ENCODE measurements at places on chromosomes 6 and 20.

DNA sequence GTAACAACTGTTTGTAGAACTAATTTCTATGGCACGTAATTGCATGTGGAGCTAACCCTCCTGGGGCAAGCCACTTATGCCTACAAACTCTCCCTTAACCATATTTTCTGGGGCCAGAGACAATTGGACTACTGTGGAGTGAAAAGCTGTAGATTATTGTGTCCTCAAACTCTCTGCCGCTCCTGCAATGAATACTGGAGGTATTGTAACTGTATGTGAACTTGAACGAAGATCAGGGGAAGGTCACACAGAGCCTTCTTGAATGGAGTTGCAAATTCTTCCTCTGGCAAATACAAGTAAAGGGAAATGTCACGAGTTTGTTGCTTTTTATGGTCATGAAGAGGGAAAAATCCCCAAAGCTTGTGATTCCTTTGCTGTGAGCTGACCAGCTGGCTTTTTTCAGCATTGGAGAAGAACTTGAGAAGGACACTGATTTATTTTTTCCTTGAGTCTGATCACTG, 18.2 kb downstream of the AKAP12 start:
- peak; percentile 35 for DNase-seq

DNA sequence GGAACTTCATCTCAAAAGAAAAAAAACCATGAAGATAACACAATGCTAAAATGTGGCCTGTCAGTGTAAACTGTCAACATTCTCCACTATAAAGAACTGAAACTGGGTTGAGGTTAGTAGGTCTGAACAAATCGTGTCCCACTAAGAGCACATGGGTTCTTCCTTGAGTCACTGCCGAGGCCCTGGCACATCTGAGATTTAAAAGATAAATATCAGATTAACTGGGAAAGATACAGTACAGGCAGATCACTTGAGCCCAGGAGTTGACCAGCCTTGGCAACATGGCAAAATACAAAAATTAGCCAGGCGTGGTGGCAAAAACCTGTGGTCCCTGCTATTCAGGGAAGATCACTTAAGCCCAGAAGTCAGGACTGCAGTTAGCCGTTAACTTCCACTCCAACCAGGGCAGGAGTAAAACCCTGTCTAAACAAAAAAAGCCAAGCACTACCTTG, 5.6 kb downstream of the EEF1A1 start:
- DNase-seq: no peak

- no peak for DNase-seq
Observed at GRCh38 chr6:34066218-34066571, 79.7 kb downstream of the GRM4 start.

GRCh38 chr20:44212792-44213191, 2.2 kb upstream of the OSER1 start:
- no peak for DNase-seq

DNA sequence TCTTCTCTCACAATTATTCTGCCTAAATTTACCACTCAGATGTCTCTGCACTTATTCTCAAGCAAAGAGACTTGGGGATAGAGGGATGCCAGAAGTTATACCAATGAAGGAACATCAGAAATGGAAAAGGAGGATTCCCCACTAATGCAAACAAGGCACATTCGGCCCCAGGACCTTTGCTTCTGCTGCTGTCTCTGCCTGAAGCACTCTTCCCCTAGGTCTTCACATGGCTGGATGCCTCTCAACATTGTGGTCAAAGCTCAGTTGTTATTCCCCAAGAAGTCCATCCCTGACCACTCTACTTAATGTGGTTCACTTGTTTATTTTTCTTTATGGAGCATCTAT, 508.7 kb downstream of the DOK5 start:
- no peak for DNase-seq

- DNase-seq: no peak
Observed at GRCh38 chr6:161139304-161139765, 134.5 kb downstream of the AGPAT4 start.

DNA sequence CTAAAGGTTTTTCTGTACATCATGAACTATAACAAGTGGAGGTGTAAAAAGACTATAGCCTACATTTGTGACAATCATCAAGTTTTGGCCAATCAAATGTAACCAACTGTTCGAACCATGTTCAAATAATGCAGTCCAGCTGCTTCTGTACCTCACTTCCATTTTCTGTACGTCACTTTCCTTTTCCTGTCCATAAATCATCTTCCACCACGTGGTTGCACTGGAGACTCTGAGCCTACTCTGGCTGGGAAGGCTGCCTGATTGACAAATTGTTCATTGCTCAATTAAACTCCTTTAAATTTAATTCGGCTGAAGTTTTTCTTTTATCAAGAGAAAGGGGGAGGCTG, 270.4 kb upstream of the JARID2 start:
- no peak for DNase-seq

DNA sequence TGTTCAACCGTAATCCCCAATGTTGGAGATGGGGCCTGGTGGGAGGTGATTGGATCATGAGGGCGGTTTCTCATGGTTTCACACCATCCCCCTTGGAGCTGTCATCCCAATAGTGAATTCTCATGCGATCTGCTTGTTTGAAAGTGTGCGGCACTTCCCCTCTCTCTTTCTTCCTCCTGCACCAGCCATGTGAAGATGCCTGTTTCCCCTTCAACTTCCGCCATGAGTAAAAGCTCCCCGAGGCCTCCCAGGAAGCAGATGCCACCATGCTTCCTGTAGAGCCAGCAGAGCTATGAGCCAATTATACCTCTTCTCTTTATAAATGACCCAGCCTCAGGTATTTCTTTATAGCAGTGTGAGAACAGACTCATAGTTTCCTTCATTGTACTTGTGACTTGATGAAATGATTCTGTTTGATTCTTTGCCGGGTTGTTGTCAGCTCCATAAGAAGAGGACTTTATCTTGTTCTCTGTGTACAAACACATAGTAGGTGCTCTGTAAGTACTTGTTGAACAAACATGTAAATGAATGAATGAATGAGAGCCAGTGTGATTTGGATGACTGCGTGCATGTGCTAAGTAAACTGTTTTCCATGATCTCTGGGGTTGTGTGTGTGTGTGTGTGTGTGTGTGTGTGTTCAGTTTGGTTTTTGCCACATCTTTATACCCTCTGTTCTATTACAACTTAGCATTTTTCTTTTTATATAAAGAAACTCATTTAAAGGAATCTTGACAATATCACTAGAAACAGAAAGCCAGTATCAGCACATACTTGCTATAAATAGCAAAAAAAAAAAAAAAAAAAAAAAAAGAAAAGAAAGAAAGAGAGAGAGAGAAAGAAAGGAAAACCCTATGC, 22.5 kb upstream of the PTGIS start:
- no peak for DNase-seq

- no peak for DNase-seq
Observed at GRCh38 chr6:70421509-70421908, 8.2 kb downstream of the FAM135A start.

GRCh38 chr6:168314021-168314420, 5.6 kb downstream of the DACT2 start:
- no peak for DNase-seq

DNA sequence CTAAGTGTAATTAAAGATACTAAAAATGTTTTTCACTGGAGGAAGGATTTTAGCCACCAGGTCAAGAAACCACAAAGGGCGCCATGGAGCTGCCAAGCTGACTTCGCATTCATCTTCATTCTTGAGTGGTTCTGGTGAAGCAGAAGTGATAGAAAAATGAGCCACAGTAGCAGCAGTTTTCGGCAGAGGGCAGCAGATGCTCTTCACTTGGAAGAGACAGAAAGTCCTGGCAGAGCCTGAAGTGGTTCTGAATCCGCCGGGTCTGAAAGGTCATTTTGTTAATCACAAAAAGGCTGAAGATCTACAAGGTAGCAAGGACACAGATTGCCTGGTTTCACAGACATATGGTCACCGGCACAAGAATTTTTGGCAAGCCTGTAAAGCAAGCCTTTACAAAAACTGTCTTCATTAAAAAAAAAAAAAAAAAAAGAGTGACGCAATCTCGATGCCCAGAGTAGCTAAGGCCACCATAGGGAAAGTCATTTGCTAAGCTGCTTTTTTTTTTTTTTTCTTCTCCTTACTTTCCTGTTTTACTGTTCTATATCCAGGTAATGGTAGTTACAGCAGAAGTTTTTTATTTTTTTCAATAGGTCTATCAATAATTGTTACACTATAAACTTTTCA, 345.1 kb upstream of the AGPAT4 start:
- DNase-seq: peak; percentile 22

- DNase-seq: no peak
Observed at GRCh38 chr20:60984666-60985065, 267.4 kb upstream of the CDH4 start.

DNA sequence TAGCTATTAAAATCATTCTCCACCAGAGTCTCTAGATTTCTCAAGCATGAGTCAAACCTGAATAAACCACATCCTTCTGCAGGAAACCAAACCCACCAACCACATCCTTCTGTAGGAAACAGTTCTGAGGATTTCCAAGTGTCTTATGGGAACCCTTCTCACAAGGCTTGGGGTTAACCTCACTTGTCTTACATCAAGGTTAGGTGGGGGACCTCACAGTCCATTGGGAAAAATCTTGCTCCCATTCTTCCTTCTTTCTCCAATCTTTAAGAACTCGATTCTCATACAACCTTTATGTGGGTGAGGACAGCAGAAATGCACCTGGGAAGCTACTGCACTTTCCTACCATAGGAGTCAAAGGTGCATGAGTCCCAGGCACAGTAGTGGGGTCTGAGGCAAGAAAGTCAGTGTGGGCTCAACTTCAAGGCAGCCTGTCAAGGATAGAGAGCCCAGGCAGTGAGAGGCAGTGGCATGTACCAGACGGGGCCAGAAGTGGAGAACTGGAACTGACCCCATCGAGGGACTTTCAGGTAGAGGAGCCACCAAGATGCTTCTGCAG, 114.5 kb downstream of the SLC22A3 start:
- DNase-seq: peak; percentile 96

DNA sequence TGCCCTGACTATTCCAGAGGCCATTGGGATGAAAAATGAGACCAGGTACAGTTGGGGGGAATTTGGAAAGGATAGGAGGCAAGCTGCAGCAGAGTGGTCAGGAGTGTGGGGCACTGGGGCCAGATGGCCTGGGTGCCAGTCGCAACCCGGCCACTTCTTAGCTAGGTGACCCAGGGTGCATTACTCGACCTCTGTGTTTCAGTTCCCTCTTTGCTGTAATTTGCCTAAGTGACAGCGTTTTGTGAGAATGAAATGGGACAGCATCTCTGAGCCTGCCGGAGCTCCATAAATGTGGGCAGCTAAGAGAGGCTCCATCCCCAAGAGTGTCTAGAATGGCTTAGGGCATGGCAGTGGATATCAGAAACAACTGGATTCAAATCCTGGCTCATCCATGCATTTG, 13.9 kb downstream of the LRFN2 start:
- no peak for DNase-seq

DNA sequence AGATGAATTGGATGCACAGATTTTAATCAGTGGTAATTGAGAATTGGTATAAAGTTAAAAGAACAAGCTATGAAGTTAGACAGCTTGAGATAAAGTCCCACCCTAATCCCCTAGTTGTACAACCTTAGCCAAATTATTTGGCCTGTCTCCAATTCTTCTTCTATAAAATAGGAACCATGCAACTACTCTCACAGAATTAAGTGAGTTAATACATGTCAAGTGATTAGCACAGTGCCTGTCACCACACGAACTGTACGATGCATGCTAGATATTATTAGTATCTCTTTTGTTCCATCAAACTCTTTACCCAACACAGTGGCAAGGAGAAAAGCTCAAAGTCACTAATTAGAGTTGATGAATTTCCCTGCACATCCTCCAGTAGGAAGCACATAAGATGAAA, 44.7 kb downstream of the MBOAT1 start:
- no peak for DNase-seq

DNA sequence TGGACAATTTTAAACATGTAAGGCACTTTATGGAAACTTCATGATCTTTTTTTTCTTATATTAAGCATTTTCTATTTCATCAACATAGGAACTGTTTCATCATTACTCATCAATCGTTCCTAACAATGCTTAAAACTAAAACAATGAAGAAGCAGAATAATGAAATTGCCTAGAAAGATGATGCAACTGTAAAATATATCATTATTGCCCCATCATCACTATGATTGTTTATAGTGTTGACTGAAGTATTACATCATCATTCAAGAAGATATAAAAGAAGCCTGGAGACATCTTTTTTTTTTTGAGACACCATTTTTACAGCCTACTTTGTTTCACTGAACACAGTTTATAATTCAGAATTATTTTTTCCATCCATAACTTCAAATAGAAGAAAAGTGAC, 147.2 kb downstream of the TRDN start:
- DNase-seq: no peak

DNA sequence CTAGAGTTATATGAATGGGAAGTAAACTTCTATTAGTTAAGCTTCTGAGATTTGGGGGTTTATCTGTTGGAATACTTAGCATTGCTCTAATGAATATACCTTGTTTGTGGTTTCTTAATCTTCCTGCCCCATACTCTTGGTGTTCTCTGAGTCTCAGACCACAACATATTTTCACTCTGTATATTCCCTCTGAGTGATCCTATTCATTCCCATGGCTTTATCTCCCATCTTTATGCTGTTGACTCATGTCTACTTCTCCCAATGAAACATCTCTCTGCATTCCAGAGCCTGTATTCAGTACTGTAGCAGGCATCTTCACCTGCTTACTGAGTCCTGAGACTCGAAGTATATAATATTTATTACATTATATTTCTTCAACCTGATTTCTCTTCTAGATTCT, 283.7 kb upstream of the MAP3K7 start:
- no peak for DNase-seq
